ENCODE measurements at places on chromosomes 5 and 9.

GRCh38 chr9:124274738-124275137 is 17.0 kb downstream of the NEK6 start:
- DNase-seq = no peak

DNA sequence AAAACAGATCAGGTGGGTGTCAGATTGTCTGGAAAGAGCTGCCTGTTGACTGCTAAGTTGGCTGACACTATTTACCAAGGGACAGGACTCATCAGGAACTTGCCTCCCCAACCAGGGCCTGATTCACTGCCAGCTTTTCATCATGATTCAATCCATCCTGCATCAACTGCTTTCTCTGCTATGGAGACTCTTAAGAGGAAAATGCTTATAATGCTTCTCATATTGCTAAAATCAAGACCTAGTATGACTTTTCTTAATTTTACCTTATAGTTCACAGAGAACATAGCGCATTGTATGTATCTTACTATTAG is 21.3 kb downstream of the HTR4 start:
- DNase-seq = no peak

DNA sequence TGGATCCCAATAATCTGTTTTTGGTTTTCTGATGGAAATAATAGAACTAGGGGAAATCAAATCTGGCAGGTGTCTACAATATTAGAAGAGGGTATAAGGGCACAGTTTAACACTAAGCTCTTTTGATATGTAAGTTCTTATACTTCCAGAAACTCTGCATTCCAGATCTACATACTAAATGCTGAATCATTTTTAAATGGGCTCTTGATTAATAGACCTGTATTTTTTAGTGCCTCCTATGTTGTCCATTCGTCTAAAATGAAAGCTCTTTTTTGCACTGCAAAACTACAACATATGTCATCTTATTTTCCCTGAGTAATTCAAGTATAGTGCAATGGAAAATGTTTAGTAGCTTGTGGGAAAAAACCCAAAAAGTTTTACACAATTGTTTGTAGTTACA is 44.2 kb downstream of the NR6A1 start:
- no peak for DNase-seq

DNA sequence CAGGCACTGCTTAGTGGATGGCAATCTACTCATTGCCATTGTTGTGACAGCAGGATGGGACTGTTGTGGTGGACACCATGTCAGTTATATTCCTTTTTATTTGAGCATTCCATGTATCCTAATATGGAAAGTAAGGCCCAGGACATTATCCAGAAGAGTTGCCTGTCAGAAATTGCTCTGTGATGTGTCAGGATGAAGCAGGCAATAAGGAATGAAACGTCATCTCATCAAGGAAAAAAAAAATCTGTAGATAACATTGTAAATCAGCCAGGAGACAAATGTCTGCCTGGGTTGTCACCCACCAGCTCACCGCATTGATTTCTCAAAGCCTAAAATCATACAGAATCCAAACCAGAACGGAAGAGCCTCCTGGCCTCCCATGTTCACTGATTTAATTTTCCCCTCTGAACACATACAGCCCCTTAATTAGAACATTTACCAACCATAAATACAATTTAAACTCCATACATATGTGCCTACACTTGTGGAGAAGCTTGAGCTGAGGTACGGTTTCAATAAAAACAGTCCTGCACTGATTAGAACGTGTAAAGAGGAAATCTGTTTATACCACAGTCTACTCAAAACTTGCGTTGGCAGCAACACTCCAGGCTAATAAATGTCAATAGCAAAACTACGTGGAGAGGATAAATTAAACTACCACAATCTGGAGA is 73.9 kb downstream of the FOXD1 start:
- no peak for DNase-seq

- DNase-seq = no peak
Observed at GRCh38 chr9:4921449-4921848, 63.6 kb upstream of the JAK2 start.

DNA sequence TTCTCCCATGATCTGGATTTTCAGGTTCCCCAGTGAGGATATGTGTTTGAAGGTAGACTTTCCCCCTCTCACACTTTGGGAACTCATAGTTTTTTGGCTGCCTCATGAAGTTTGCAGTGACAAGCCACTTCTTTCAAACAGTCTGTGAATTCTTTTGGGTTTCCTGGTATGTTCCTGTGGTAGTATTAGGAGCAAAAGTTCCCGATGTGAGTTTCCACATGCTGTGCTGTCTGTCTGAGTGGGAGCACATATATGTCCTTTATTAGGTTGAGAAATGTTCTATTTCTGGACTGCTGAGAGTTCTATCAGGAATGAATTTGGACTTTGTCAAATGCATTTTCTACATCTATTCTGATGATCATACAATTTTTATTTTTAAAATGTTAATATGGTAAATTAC is 273.2 kb upstream of the TARS1 start:
- DNase-seq = no peak

- DNase-seq = no peak
Observed at GRCh38 chr5:24904981-24905517, 260.3 kb upstream of the CDH10 start.

- no peak for DNase-seq
Observed at GRCh38 chr9:127303830-127304229, 39.3 kb downstream of the GARNL3 start.

DNA sequence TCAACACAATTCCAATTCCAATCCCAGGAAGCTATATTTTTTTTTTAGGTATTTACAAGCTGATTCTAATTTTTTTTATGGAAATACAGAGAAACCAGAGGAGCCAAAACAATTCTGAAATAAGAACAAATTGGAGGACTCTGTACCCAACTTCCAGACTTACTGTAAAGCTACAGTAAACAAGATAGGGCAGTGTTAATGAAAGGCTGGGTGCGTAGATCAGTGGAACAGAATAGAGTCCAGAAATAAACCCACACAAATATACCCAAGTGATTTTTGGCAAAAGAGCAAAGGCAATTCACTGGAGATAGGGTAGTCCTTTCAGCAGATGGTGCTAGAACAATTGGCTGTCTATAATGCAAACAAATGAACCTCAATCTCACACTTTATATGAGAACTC is 50.6 kb downstream of the WHRN start:
- no peak for DNase-seq

GRCh38 chr5:6728011-6728794 is 15.0 kb downstream of the TENT4A start:
- peak; percentile 34 for DNase-seq

- no peak for DNase-seq
Observed at GRCh38 chr9:79447762-79448161, 124.0 kb upstream of the TLE4 start.

DNA sequence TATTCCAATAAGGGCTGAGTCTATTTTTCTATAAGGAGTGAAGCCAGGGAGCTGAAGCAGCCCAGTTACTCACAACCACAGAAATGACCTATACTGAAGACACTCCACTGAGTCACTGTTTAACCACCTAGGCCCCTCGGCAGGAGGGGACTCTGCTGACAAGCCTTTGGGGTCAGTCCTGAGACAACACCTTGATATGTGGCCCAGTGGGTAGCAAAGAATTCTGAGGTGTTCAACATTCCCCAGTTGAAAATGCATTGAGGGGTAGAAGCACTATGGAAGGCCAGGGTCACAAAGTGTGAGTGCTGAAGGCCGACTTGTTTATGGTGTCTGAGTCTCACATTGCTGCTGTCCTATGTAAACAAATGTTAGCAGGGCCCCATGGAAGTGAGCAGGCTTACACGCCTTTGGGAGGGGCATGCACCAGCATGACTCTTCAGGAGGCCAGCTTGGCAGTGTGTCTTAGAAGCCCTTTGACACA is 112.6 kb upstream of the NFIL3 start:
- DNase-seq = no peak

GRCh38 chr5:39274398-39275085 is 55.2 kb upstream of the FYB1 start:
- DNase-seq = no peak

- DNase-seq = no peak
Observed at GRCh38 chr9:87112656-87113055, 165.3 kb upstream of the GAS1 start.

- DNase-seq = no peak
Observed at GRCh38 chr9:3746296-3747275, 220.8 kb upstream of the RFX3 start.

DNA sequence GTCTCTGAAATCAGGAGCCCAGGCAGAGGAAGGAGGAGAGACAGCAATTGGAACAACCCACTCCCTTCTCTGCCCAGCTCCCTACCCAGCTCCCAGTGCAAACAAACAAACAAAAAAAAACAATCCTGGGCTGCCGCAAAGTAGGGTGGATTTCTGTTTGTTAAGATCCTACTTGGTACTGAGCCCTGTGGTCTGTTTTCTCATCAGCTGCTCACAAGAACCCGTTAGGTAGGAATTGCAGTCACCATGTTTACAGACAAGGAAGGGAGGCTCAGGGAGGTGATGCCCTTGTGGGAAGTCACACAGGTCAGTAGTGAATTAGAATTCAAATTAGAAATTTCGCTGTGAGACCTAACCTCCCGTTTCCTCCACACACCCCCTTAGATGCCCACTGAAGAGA is 128.8 kb upstream of the RAD23B start:
- no peak for DNase-seq

DNA sequence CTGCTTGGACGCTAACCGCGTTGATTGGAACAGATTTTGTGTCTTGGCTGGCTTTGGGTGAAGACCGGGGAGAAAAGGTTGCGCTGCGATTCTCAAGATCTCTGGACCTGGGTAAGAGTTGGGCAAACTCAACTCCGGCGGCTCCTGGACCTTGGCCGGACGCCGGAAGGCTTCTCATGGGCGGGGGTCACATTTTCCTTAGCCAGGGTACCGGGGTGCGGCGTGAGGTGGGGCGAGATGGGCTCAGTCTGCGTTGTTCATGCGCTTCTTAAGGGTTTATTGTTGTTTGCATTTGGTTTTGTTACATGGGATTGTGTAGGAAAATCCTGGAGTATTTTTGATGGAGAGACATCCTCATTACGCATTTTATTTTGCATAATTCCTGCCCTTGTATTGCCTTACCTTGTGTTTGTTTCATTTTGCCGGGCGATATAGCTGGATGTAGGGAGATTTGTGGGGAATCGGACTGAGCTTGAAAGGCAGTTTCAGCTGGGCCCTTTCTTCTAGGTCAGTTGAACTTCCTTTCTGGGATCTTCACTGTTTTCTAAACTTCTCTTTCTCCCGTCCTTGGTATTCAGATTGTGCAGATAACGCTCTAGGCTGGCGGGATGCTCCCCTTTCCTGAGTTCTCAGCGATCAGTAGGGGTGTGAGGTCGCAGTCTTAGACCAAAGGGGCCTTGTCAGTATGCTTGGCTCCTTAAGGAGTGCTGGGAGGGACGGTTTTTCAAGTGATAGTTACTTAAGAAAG is 524 bp downstream of the MEGF10 start:
- no peak for DNase-seq

DNA sequence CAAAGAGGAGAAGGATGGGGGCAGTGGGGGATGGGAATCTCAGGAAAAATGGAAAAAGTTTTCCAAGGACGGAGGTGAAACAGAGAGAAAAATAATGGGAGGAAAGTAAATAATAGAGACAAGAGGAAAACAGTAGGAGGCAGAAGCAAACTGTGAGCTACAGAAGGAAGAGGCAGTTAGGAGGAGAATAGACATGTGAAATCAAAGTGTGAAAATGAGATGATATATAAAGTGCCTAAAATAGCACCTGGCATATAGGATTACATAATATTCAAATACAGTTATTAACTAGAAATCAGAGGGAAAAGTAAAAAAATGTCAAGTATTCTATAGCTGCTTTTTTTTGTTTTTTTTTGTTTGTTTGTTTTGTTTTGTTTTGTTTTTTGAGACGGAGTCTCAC is 44.0 kb upstream of the PLIN2 start:
- no peak for DNase-seq

GRCh38 chr5:74853256-74853655 is 12.9 kb downstream of the FAM169A start:
- DNase-seq = no peak

- no peak for DNase-seq
Observed at GRCh38 chr5:133147815-133148567, 96.2 kb downstream of the HSPA4 start.

DNA sequence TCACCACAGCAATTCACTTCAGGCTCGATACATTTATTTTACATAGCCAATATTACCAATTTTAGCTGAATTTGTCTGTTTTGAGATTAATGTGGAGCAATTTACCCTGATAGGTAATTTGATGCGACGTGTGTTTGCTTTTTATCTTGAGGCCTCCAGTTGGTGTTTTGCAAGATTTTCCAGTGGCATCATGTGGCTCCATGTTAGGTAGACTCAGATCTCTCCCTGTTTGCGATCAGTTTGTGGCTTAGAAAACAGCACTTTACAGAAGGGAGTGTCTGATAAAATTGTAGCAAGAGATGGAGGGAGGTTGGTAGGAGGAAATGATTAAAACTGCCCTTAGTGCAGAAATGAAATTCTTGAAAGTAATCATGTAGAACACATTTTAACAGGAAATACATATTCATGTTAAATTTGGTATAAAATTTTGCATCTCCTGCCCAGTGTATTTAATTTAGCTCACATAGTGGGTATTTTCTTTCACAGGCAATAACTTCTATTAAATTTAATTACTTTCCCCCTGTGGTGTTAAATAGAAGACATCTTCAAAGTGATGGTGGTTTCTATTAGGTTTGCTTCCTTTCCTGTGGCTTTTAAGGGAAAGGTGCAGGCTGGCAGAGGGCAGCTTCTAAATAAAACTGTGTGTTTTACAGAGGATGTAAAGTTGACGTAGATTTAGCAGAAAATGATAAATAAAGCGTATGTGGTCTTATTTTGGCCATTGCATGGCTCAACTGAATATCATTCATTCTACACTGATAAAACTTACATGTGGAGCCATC is 135.8 kb downstream of the KDM4C start:
- DNase-seq = no peak

DNA sequence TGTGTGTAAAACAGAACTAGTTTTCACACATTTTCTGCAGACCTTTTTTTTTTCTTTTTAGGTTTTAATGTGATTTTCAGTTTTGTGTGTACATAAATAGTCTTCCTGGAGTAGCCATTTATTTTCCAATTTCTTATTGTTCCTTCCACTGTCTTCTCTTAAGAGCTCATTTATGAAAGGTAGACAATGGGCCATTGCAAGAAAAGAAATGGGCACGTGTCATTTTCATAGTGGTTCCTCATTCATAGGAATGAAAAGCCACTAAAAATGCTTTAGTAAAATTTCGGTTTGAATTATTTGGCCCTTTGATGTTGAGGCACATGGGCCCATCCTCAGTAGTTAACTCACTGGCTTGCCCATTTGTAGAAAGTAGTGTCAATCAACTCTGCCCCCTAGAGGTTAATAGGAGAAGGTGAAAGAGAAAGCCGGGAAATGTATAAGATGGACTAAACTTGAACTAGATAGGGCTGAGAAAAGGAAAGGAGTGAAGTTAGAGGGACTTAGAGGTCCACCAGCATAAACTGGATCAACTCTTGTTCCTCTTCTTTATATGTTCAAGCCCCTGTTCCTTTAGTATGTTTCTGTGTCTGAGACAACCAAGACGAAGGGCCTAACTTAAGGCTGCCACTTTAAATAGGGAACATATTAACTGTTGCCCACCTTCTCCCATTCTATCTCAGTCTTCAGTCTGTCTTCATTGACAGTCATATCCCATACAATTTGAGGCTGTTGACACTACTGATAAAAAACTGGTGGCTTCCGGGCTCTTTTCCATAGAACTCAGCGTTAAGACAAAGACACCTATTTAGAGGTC is 72.6 kb downstream of the SMARCA2 start:
- DNase-seq = no peak

Measured in T-helper 2 cell (primary cell).